ENCODE measurements at places on chromosomes 6 and 20.

DNA sequence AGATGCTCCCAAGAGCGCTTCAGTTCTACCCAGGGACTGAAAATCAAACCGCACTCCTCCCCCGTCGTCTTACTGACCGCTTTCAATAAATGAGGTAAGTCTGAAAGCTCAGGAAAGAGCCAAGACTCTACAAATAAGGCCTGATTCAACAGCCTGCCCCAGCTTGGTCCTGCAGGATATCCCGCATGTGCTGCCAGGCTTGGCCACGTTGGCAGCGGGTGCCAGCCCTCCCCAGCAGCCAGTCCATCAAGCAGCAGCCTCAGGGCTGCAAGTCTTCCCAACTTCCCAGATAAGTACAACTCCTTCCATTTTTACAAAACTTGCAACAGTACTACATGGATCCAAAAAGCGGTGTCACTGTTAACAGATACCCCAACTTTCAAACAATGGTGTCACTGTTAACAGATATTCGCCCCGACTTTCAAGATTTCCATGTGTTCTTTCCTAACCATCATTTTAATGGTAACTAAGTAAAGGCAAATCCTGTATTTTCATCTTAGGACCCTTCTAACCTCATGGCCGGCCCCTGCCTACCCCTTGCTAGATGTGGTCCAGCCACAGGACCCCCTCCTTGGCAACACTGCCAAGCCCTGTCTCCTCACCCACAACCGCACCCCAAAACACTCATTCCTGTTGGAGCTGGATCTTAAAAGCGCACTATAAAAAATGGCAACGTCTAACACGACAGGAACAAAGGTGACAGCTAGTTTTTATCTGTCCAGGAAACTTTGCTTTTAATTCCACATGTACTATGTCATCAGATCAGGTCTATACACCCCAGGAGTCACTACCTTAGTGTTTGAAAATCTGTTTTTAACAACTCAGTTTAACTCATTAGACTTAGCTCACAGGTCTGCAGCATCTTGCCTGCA, 28.0 kb downstream of the DIDO1 start:
- DNase-seq: no peak

GRCh38 chr6:45965792-45966191, 49.9 kb downstream of the CLIC5 start:
- no peak for DNase-seq

GRCh38 chr6:159180001-159180400, 10.8 kb downstream of the FNDC1 start:
- no peak for DNase-seq

- no peak for DNase-seq
Observed at GRCh38 chr6:36947570-36948351, 6.8 kb upstream of the PI16 start.

DNA sequence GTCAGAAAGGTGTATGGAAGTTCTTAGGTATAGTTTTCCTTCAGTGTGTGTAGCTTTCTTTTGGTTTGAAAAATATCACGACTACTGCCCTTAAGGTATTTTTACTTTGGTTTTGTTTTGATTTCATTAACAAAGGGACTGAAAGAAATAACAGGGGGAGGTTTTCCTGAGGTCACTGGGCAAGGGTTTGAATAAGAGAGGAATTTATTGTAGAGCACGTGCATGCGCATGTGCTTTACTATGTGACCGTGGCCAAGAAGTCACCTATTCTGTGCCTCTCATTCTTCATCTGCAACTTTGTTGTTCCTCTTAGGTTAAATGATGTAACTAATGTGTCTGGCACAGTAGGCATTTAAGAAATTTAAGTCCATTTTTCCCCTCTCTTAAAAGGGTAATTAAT, 4.1 kb upstream of the MAN1A1 start:
- no peak for DNase-seq

DNA sequence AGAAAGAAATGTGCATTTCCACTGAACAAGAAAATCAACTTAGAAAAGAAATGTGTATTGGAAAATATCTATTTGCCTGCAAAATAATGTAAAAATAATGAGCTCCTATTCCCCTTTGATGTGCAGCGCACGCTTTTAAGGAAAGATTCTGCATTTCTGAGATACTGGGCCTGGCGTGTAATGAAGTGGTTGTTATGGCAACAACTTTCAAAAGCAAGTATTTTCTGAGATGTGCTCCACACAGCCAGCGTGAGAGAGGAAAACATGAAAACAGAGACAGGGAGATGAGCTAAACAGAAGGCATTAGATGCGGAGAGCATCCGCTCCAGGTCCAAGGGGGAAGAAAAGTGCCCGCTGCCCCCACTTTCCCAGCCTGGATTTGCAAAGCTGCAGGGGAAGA, 39.1 kb upstream of the GTSF1L start:
- no peak for DNase-seq

Measured in stimulated activated CD8-positive, alpha-beta memory T cell treated with anti-CD3 and anti-CD28 coated beads, Interleukin-7, amount 100 ng/mL, for 24 hours (primary cell).